ENCODE measurements at places on chromosomes 11 and 22.

DNA sequence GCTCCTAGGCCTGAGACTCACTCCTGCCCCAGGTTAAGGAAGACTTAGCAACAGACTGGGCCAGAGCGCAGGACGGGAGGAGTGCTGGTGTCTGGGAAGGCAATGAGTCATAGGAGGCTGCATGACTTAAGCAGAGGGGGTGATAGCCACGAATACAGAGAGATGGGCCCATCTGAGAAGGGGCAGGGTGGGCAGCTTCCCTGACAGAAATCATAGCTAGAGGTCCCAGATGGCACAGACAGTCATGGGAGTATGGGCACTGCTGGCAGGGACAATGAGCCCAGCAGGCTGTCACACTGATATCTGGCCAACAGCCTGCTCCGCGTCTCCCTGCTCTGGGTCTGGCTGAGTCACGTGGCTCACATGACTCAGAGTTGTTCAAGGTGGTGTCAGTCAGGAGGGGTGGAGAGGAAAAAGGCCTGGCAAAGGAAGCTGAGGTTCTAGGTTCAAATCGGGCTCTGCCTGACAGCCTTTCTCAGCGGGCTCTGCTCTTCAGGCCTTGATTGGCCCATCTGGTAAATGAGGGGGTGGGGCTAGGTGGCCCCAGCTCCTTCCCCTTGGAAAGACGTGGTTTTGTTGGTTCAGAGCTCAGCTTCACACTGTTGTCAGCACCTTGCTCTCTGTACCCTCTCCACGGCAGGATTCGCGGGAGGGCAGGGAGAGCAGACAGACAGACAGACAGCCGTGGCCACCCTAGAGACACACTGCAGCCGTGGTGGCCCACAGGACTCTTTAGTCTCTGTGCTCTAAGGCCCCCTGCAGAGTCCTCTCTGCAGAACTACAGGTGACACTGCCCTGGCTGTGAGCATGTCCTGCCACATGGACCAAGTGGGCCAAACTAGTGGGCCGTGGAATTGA is 47.8 kb downstream of the DBX1 start:
- DNase-seq: no peak

DNA sequence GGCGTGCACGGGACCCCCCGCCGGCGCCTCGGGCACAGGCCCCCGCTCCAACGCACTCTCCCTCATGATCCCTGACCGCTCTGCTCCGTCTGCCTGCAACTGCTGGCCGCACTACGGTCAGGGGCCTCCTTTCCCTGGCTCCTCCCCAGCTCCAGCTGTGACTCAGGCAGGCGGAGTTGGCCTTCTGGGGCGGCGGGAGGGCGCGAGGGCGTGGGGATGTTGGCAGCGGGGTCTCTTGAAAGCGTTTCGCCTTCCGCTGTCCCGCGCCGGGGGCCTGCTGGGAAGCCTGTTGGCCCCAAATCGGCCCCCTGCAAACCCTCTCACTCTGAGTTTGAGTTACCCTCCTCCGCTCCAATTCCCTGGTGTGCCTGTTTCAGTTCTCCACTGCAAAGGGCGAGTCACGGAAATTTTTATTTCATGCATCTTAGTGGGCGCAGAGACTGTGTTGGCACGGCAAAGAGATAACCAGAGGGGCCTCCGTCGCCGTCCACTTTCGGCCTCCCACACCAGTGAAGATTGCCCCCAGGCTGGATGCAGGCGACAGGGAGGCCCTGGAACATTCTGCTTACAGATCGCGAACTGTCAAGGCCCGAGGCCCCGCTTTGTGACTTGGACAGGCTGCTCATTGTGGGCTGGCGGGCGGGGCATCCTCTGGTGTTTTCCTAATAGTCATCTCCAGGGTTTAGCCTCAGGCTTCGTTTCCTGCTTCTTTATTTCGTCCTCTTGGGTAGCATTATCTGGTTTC is at the start of gene CAVIN3:
Gene CAVIN3, minus strand, starts transcription at position 91 of the 745 bp plus-strand sequence. Its CDS starts 25 bp downstream, at position 66.
- DNase-seq: peak; percentile 20

DNA sequence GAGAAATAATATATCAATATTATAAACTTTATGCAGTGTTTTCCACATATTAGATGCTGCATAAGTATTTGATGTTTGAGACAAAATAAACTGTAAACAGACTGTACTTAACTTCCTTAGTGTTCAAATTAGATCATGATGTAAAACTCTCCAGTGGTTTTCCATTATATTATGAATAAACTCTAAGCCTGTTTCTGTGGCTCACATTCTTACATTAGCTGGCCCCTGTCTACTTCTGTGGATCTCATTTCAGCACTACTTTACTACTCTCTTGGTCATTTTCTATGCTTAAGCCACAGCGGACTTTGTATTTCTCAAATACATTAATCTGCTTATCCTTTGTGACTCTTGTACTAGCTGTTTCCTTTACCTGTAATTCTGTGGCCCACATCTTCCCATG is 55.6 kb downstream of the ARHGEF12 start:
- no peak for DNase-seq

DNA sequence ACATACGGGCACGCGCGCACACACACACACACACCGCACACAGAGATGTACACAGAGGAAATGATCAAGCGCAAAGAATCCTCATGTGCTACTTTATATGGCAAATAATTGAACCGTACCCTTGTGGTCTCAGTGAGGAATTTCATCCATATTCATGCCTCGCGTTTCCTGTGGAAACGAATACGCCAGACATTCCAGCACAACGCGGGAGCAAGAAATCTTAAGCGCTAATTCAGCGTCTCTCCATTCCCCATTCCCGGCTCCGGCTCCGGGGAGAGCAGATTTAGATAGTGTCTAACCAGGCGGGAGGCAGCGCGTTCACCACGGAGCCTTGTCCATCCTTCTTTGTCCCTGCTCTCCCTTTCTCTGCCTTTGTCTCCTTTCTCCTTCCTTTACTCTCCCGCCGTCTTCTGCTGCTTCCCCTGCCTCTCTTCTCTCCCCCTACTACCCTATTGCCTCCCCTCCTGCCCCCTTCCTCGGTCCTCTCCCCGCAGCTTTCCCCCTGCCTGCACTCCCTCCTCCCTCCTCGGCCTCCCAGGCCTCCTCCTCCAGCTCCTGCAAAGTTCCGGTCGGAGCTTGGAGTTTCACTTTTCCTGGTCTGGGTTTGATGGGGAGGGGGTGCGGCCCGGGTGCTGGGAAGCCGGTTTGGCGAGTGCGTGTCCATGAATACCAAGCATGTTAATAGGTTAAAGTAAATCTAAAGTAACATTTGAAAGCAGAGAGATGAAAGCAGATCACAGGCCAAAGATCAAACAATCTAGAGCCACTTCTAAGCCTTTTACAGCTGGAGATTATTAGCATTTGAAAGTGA is 579.3 kb downstream of the BUD13 start:
- DNase-seq: peak; percentile 91

DNA sequence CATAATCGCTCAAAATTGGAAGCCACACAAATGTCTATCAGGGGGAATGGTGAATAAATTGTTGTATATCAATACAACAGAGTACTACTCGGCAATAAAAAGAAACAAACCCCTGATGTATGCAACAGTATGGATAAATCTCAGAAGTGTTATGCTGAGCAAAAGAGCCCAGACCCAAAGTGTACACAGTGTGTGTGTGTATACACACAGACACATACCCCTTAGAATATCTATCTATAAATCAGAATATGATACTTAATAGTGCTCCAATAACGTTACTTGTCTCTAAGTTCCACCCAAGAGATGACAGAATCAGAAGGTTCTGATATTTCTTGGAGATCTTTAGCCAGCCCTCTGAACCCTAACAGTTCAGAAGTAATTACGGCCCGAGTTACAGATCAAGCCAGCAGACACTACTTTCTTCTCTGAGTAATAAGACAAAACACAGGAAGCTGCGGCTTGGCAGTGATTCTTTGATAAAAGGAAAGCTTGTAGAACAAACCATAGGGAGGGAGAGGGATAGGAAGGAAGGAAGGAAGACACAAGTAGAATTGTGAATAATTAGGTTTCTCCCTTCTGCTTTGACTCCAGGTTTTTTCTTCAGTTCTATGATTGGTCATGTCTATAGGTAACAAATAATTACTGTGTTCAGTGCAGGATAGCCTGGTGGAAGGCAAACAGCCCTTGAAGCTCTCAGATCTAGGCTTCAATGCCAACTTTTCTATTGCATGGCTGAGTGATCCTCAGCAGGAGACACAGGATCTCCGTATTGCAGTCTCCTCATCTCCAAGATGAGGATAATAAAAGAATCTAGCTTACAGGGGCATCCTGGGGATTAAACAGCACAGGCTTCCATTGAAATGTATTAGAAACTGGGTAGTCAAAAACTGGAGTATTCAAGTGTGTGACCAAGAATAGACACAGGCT is 75.6 kb upstream of the TEAD1 start:
- DNase-seq: peak; percentile 13

- no peak for DNase-seq
Observed at GRCh38 chr11:100632941-100633452, 54.1 kb upstream of the ARHGAP42 start.

DNA sequence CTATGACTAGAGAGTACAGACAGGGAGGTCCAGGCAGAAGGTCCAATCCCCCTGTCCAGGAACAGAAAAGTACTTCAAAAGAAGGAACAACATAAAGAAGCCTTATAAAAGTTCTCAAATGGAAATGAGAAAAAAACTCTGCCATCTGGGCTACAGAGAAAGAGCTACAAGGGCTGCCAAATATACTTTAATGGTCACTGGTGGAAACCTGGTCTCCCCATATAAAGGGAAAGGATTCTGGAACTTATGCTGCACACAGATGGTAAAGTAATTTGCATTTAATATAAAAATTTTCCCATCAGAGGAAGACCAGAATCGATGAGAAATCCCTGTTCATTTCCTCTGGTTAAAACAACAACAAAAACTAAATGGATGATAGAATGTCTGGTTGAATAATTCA is 119.4 kb upstream of the MTMR2 start:
- DNase-seq: no peak

DNA sequence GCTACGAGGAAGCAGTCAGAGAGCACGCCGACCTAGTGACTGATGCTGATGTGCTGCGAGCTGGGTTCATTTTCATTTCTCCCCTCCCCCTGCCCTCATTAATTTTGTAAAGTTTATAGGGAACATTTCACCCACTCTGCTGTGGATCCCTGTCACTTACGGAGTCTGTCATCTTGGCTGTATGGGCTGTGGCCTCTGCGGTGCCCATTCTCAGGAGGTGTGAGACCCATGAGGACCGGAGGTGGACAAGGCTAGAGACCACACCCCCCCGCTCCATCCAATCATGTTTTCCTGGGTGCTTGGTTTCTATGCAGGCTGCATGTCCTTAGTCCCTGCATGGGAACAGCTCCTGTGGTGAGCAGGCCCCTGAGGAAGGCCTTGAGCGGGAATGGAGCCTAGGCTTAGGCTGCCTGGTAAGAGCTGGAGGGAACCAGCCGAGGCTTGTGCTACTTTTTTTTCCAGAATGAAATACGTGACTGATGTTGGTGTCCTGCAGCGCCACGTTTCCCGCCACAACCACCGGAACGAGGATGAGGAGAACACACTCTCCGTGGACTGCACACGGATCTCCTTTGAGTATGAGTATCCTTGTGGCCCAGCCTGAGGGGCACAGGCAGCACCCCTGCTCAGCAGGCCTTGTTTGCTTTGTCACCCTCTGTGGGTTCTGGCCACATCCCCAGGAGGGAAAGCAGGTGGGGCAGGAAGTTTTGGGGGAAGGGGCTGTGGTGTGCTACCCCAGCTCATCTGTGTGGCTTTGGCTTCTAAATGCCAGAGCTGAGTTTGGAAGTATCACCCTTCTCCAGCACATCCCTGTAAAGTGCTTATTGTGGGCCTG is 19.1 kb downstream of the CLDN5 start:
- no peak for DNase-seq
